ENCODE measurements at places on chromosomes 16 and 17. TPM values are rescaled to one million over a fixed set of nuclear protein-coding genes. Genes with fewer than 3 reads are reported as not detected.

- no peak for DNase-seq
These were observed 251.9 kb downstream of the RBFOX1 start for GRCh38 chr16:7584561-7584960.

- DNase-seq, result no peak
These were observed 139.1 kb upstream of the CHMP6 start for GRCh38 chr17:80852476-80853015.

DNA sequence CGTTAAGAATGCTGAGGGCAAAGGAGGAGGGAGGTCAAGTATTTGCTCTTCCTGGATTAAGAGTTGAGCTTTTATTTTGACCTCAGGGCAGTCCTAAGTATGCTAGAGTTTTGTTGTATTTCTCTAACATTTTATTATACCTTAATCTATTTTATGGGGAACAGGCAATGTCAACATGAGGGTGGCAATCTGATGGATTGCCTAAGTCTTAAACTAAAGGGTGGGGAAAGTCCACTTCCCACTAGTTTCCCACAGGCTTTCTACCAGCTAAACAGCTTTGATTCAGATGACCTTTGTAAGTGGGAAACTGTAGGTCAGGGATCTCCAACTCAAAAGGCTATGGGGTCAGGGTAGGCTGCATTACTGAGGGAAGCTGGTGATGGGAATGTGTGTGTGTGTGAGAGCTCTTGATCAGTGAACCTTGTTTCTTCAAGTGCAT is 24.9 kb downstream of the HSD17B2 start:
- no peak for DNase-seq

Gene BAIAP2
- total RNA-seq, result 48.8 TPM

- peak; percentile 11 for DNase-seq
These were observed 3.5 kb upstream of the CNEP1R1 start for GRCh38 chr16:50021544-50021943.

DNA sequence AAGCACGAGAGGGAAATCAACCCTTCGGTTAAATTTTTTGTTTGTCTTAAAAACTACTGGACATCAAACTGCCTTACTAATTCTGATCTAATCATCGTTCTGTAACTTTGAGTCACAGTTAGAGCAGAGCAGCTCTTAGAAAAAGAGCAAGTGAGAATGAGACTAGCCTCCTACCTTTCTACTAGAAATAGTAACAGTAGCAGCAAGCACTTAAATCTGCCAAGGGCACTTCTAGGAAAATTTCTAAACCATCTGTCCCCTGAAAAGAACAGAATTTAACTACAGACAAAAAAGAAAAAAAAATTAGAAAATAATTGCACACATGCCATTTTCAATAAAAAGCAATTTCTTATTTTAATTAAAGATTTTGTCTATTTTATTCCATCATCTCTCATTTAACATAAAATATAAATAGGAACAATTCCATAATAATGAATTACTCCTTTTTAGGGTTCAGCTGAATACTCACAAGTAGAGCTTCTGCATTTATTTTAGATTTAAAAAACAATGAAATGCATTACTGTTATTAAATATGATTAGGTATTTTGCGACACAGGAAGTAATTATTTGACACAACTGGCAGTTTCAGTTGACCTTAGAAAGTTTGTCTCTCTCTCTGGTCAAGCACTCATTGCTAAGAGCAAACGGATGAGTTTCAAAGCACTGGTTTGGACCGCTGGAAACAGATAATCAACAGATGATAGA is 250.8 kb upstream of the SOX9 start:
- no peak for DNase-seq

DNA sequence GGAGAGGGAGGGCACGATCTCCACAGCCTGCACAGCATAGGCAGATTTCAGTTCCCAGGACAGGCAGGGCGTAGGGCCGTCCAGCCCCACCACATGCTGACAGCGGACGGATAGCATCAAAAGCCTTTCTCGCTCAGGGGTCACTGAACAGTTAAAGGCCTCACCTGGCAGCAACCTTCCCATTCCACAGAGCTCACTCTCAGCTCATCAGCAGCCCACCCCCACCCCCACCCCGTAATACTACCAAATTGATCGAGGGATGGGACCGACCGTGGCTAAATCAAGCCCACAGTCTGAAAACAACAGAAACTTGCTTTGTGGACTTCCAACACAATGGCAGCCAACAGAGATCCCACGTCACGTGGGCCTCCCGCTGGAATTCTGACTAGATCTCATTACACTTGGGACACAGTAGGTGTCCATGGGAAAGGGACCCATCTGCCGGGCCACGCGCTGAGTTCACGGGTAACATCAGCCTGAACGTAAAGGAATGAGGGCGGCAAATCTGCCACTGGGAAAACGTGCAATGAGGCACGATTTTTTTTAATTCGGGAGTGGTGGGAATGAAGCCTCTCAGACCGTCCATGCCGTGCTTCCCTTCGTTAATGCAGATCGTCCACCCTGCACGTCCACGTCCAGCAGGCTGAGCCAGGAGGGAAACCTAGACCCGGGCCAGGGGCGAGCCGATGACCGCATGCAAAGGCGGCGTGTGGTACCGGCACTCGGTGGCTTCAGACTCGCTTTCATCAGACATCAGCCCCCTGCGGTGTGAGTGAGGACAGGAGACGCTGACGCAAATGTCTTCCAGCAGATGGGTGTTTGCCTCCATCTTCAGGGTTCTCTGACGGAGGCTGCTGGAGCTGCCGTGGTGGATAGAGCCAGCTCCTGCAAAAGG is 92.1 kb downstream of the TBC1D16 start:
- DNase-seq, result no peak

- DNase-seq, result no peak
These were observed 23.8 kb upstream of the TMEM101 start for GRCh38 chr17:44038604-44039011.
